ENCODE measurements at places on chromosomes 1 and 21.

- no peak for DNase-seq
Measured at GRCh38 chr1:86273066-86273465, 116.5 kb upstream of the COL24A1 start.

- DNase-seq = no peak
Measured at GRCh38 chr1:37130221-37130948, 96.1 kb upstream of the GRIK3 start.

DNA sequence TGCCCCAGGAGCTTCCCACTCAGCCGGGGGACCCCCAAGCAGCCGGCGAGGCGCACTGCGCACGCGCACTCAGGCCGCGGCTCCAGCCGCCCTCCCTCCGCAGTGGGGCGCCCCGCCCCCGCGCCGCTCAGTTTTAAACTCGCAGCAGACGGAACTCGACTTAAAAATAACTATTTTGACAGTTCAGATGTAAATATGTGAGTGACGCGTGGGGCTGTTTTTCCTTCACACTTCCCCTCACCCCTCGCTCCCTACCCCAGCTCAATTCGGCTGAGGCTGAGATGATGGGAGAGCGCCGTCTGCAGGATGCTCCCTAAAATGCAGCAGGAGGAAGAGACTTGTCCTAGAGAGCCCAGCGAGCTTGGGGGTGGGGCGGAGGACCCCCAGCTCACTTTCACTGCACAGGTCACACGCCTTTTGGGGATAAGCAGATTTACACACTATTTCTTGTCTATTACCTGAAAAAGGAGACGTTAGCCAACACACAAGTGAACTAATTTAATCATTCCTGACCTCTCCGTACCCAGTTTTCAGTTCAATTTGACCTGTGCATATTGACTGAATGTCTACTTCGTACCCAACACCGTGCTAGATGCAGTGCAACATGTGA, 8.9 kb upstream of the LEMD1 start:
- DNase-seq = no peak

GRCh38 chr21:17622018-17622417, 9.3 kb upstream of the BTG3 start:
- DNase-seq = no peak

DNA sequence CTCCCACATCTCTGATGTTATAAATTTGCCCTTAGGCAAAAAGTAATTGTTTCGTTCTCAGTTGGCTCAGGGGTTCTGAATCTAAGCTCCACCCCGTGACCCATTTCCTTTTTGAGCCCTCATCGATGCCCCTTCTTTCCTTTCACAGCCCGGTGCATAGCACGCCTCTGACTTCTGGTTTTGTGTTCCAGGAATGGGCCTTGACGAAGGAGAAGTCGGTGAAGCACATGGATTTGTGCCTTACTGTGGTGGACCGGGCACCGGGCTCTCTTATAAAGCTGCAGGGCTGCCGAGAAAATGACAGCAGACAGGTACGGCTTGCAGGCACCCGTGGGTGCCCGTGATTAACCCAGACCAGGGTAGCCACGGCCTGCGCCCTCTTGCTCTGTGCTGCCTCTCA, 151.9 kb downstream of the PGBD5 start:
- no peak for DNase-seq

DNA sequence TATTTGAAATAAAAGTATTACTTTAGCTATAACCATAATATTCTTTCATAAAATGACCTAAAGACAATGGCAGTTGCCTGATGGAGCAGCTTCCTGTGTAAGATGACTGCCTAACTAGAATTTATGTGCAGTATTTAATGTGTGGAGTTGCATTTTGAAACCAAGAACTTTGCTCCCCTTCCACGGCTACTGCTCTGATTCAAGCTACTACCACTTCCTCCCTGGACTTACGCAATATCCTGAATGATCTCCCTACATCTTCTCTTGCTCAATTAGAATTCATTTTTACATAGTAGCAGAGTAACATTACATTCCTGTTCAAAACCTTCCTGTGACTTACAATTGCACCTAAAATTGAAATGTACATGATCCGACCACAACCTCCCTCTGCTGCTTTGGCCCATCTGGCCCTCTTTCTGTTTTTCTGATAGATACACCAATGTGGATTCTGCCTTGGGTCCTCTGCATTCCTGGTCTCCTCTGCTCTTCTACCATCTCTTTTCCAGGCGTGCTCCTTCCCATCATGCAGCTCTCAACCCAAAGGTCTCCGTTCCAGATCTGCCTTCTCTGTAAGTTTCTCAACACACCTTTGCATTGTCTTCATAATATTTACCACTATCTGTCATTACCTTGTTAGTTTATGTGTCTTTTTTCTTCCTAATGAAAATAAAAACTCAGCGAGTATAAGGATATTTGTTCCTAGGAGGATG, 47.4 kb upstream of the USP25 start:
- no peak for DNase-seq

DNA sequence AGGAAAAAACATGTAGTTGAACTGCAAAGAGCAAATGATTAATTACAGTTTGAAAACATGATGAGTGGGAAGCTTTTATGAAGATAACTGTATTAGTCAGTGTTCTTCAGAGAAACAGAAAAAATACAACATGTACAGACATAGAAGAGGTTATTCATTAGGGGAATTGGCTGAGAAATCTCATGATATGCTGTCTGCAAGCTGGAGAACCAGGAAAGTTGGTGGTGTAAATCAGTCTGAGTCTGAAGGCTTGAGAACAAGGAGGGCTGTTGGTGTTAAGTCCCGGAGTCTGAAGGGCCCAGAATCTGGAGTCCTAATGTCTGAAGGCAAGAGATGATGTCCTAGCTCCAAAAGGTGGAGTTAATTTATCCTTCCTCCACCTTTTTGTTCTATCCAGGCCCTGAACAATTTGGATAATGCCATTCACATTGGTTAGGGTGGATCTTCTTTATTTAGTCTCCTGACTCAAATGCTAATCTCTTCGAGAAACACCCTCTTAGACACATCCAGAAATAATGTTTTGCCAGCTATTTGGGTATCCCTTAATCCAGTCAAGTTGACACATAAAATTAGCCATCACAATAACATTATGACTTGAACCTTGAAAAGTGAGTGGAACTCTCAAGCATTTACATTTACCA, 672.9 kb upstream of the PTBP2 start:
- DNase-seq = no peak

- no peak for DNase-seq
Measured at GRCh38 chr21:39006571-39007311, 176.5 kb downstream of the PSMG1 start.

- DNase-seq = no peak
Measured at GRCh38 chr1:243550276-243550675, 294.4 kb downstream of the SDCCAG8 start.

- DNase-seq = no peak
Measured at GRCh38 chr1:94322696-94323095, 85.3 kb upstream of the ARHGAP29 start.

- DNase-seq = no peak
Measured at GRCh38 chr1:25593861-25594260, 22.7 kb upstream of the MAN1C1 start.

DNA sequence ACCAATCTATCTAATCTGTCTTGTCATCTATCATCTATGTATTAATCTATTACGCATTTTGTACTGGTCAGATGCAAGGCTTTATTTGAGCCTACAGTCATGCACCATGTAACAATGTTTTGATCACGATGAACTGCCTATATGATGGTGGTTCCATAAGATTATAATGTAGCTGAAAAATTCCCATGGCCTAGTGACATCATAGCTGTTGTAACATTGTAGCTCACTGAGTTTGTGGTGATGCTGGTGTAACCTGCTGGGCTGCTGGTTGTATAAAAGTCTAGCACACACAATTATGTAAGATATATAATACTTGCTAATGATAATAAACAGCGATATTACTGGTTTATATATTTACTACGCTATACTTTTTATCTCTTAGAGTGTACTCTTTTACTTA, 64.8 kb upstream of the IGSF5 start:
- no peak for DNase-seq

DNA sequence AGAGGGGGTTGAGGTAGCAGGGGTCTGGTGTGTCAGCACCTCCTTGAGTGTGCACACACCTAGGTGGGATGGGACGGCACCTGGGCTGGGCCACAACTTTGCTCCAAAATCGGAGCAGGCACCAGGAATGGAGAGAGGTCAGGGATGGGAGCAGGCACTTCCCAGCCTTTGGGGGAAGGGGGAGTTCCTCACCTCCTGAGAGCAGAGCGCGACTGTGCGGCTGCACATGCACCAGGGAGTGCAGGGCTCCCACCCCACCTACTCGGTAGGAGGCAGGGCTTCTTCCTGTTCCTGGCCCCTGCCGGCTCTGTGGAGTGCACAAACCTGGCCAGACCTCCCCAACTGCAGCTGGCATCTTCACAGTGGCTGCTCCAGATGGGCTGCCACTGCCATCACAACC, 399.3 kb downstream of the NCAM2 start:
- no peak for DNase-seq

GRCh38 chr21:38120984-38121855, 135.6 kb upstream of the KCNJ15 start:
- no peak for DNase-seq
